ENCODE measurements at places on chromosomes 1 and 21. TPM values are rescaled to one million over a fixed set of nuclear protein-coding genes. Genes with fewer than 3 reads are reported as not detected.

ST6GALNAC5 gene
- total RNA-seq = 166 TPM

RXFP4 gene
- 6.3 TPM for total RNA-seq

IL6R gene
- total RNA-seq = 14.7 TPM

JAM2 gene
- 35.9 TPM for total RNA-seq

PGLYRP4 gene
- 0.48 TPM for total RNA-seq

KRTAP21-2 gene
- total RNA-seq = not detected

HSD11B1 gene
- total RNA-seq = 3.1 TPM

SYT6 gene
- total RNA-seq = 0.96 TPM

SLC2A5 gene
- total RNA-seq = 14.2 TPM

SDF4 gene
- 54.2 TPM for total RNA-seq

SPRR1B gene
- not detected for total RNA-seq

FNBP1L gene
- total RNA-seq = 33.5 TPM

SPRR2B gene
- not detected for total RNA-seq

CACHD1 gene
- total RNA-seq = 9.6 TPM

CHIA gene
- total RNA-seq = 5.3 TPM

OR2T35 gene
- total RNA-seq = 7.2 TPM

FCGR3A gene
- total RNA-seq = 26.2 TPM

A3GALT2 gene
- total RNA-seq = not detected

HLX gene
- 3.6 TPM for total RNA-seq

CRYAA gene
- total RNA-seq = not detected

SELE gene
- total RNA-seq = 3.6 TPM

RGSL1 gene
- total RNA-seq = 1.7 TPM

KRTAP6-1 gene
- not detected for total RNA-seq

CHI3L2 gene
- 0.72 TPM for total RNA-seq

LUZP1 gene
- 13.0 TPM for total RNA-seq

LRRC38 gene
- not detected for total RNA-seq

COL8A2 gene
- 110 TPM for total RNA-seq

MCOLN2 gene
- not detected for total RNA-seq

OR2L13 gene
- total RNA-seq = 3.1 TPM
